ENCODE measurements at places on chromosomes 7 and 10.
A peak's percentile ranks its signal among the peaks of the same experiment; 100 is the strongest.

DNA sequence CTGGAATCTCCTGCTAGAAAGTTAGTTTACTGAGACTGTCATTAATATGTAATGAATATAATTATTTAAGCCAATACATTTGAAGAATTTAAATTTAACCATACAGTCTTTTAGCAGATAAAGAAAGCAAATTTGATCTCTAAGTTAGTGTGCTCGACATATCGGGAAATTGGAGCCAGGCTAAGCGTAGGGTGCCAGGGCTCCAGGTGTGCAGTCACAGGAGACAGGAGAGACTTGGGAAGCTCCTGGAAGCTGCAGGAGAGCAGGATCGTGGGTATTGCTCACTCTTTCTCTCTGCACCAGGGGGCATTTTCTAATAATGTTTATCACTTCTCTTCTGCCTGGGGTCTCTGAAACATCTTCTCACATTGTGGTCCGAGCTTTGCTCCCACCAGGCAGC lies 342.0 kb upstream of the ANKRD30A start:
- no peak for DNase-seq

DNA sequence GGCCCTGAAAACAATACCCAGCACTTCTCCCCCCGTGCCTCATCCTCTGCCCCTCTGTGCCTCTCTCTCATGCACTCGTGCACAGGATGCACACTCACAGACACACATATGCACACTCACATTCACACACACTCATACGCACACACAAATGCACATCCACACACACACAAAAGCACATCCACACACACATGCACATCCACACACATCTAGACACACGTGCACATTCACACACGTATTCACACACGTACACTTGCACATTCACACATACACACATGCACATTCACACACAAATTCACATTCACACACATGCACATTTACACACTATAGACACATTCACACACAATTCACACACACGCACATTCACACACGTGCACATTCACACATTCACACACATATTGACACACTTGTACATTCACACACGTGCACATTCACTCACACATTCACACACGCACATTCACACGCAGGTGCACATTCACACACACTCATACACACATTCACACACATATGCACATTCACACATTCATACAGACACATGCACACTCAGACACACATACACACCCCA lies 19.2 kb downstream of the SHH start:
- DNase-seq = no peak

GRCh38 chr7:116809636-116810266 lies 52.6 kb upstream of the CAPZA2 start:
- peak; percentile 35 for DNase-seq

DNA sequence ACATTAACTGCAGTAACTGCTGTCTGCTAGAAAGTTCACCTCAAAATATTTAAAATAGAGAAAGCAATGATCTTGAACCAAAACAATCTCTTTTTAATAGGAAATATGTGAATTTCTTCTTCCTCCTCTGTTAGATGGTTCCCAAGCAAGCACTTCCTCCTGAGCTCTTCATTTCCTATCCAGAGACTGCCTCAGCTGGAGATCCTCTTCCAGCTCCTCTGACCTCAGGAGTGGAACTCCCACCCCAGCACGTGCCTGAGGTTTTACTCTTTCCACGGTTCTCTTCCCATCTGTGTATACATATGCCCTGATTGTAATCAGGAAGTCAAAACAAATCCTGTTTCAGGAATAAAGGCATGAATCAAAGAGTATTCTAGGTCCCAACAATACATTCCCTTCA lies 5.6 kb downstream of the DENND11 start:
- DNase-seq = no peak

Measured in activated CD4-positive, alpha-beta T cell treated with anti-CD3 and anti-CD28 coated beads, Interleukin-2, amount 10 ng/mL, durations not matched to agents 7 days and 5 days (primary cell).